Stimulated activated CD8-positive, alpha-beta memory T cell treated with anti-CD3 and anti-CD28 coated beads, Interleukin-4, amount 100 ng/mL, for 4 hours (primary cell): ENCODE measurements at places on chromosomes 1 and 21.

DNA sequence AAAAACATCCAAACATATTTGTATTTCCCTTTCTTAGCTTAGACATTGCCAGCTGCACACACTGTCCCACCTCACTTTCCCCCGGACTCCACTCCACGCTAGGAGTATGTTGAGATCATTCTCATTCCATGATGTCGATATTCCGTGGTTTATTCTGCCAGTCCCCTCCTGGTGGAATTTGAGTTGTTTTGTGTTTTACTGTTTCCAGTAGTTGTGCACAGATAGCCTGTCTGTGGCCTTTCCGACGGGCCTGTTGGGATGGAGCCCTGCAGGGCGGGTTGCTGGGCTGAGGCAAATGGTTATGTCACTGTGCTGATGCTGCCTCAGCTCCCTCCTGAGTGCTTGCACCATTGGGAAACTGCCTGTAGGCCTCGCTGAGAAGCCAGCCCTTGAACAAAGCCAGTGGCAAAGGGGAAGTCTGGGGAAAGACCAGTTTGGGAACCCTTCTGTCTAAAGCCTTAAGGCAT, 12.8 kb downstream of the TRAPPC10 start:
- no peak for DNase-seq

DNA sequence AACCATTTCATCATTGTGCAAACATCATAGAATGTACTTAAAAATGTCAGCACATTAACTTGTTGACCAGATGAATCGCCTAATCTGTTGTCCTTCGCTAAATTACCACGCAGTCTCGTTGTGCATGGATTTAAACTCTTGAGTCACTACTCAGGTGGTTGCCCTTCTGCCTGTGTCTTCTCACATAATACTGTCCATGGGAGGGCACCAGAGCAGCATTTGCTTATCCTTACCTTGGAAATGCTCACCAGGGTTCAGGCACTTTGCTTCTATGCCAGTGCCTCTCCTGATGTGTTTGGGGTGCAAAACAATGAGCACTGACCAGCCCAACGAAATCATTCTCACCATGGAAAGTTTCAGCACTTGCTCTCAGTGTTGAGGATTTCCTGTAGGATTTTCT, 559.9 kb downstream of the RWDD3 start:
- DNase-seq: no peak

GRCh38 chr1:70768216-70768615, 279.4 kb downstream of the PTGER3 start:
- no peak for DNase-seq

- no peak for DNase-seq
These were observed 2574.0 kb upstream of the TPTE start for GRCh38 chr21:7947422-7947821.

DNA sequence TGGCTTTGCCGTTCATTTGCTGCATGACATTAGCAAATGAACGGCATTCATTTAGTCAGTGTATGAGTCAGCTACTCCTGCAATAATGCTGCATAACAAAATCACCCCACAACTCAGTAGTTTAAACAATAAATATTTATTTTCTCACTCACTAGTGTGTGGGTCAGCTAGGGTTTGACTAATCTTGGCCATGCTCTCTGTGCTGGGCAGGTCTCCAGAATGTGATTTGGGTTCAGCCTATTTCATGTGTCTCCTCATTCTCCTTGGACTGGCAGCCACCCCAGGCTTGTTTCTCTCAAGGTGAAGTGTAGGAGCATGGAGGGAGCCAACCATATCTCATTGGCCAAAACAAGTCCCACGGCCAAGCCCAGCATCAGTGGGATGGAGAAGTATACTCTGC, 104.3 kb downstream of the LACTBL1 start:
- DNase-seq: no peak

GRCh38 chr1:23742670-23743286, 493 bp upstream of the ELOA start:
- DNase-seq: no peak

DNA sequence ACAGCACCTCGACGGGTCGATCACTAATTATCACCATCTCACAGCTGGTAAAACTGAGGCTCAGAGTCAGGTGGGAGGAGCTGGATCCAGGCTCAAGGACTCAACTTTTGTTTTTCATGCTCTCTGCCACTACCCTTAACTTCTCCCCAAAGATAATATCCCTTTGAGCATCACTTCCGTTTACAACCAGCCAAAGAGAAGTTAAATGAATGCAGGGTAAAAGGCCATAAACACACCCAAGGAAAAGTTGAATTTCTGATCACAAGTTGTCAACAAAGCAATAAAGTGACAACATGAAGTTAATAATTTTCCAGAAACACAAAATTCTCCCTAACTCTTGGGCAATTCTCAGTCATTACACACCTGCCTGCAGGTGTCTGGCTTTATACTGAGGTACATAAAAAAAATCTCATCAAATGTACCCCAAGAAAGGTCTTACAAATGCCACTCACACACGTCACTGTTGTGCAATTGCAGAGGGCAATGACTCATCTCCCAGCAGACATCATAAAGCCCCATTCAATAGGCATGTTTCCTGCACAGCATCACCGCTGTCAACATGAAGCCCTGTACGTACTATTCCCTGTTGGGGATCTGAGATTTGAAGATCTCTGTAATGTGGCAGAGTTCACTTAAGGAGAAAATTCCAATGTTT, 3.4 kb downstream of the OR2T11 start:
- no peak for DNase-seq

DNA sequence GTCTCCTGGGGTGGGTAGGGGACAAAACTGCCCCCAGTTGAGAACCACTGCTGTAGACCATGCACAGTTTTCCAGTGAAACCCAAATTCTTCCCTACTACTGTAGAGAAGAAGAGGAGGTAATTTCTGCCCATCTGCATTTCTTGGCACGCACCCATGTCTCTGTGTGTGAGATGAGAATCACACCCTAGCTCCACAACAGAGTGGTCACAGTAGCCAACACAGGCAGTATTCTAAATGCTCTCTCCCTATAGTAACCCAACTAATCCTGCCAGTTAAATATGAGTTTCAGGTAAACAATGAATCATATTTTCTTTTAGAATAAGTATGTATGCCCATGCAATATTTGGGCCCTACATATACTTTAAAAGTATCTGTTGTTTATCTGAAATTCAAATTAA, 1.2 kb upstream of the CAPN2 start:
- DNase-seq: no peak

- no peak for DNase-seq
These were observed 407 bp downstream of the GALNT2 start for GRCh38 chr1:230067419-230067870.

- DNase-seq: no peak
These were observed 109.2 kb downstream of the CASZ1 start for GRCh38 chr1:10687251-10687651.

- DNase-seq: no peak
These were observed 66.4 kb downstream of the LUZP1 start for GRCh38 chr1:23102289-23102688.
